ENCODE measurements at places on chromosomes 12 and 14. TPM values are rescaled to one million over a fixed set of nuclear protein-coding genes. Genes with fewer than 3 reads are reported as not detected.

LHX5 gene
- total RNA-seq = 0.26 TPM

AVPR1A gene
- total RNA-seq = not detected

ACOT4 gene
- total RNA-seq = 0.26 TPM

RASAL1 gene
- 0.26 TPM for total RNA-seq
